ENCODE measurements at places on chromosomes 3 and 15. TPM values are rescaled to one million over a fixed set of nuclear protein-coding genes. Genes with fewer than 3 reads are reported as not detected.

Gene CLCN2
- 5.7 TPM for total RNA-seq

Gene SGO1
- total RNA-seq: 15.4 TPM

Gene MUC20
- 0.64 TPM for total RNA-seq

Gene FAM219B
- total RNA-seq: 36.7 TPM

Gene MIX23
- total RNA-seq: 47.6 TPM

Gene SCG5
- 2.0 TPM for total RNA-seq

Gene EXOG
- 10.9 TPM for total RNA-seq

Gene ESYT3
- 0.52 TPM for total RNA-seq

Gene SLC27A2
- 32.9 TPM for total RNA-seq

Gene CCDC54
- not detected for total RNA-seq

Gene IL17RC
- 35.3 TPM for total RNA-seq

All from A549 treated with Hydrocortisone at 1 μM for 4 hours (cell line).